ENCODE measurements at places on chromosomes 5 and 9.

- peak; percentile 19 for DNase-seq
Observed at GRCh38 chr5:83509540-83509939, 38.0 kb downstream of the VCAN start.

DNA sequence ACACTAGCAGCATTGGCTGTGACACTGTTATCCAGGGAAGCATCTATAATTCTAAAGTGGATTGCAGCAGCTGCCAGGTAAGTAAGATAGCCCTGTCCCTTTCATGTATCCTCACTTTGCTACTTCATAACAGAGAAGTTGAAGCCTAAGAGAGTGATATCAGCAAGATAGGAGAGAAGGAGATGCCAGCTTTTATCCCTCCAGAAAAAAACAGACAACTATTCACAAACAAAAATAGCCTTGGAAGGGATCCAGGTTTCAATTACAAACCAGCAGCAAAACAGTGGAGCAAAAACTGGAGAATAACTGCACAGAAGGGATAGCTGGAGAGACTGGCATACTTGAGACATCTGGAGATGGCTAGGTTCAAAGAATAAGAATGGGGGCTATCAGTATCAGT lies 19.6 kb upstream of the VCAN start:
- DNase-seq = no peak

DNA sequence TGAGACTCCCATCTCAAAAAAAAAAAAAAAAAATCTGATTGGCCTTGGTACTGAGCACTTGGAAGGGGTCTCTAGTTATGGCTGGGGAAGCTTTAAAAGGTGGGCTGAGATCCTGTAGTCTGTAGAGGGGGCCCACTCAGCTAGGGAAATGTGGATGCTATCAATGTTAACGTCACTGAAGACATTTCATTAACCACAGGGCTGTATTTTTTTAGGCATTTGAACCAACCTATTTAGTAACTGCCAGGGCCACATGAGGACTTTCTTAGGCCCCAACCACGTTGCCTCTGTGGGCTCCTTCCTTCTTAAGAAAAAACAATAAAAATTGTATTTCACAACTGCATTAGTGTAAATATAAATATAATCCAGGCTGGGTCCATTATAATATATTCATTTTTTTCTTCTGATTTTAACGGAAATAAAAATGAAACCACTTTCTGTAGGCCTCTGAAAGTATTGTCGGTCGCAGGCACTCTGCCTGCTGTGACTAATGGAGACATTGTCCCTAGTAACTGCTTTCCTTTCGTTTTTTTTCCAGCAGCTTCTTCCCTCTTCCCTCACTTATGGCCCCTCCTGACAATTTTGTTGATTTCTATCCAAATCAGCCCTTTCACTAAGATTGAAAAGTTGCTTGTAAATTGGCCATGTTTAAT lies 71.6 kb downstream of the GCNT1 start:
- no peak for DNase-seq

DNA sequence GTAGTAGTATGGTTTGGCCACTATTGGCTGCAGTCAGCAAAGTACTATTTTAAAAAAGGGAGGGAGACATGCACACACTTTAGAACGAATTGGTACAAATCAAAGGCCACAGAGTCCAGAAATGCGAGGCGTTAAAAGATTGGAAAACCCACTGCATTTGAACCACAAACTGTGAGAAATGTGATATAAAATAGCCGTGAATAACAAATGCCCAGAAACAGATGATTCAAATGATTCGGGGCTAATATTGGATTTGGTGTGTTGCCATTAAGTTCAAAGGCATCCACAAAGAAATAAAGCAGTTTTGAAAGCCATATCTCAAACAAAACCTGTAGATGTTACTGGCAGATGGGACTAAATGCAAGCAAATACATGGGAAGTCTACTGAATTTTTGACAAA lies 140.9 kb upstream of the HMHB1 start:
- no peak for DNase-seq

GRCh38 chr9:82903503-82903902 lies 159.4 kb downstream of the RASEF start:
- peak; percentile 48 for DNase-seq

GRCh38 chr5:87746341-87746740 lies 333.6 kb upstream of the CCNH start:
- DNase-seq = no peak

- DNase-seq = no peak
Observed at GRCh38 chr5:146883511-146883910, 5.0 kb upstream of the PPP2R2B start.

GRCh38 chr9:99039505-99040182 lies 65.3 kb upstream of the TGFBR1 start:
- no peak for DNase-seq

DNA sequence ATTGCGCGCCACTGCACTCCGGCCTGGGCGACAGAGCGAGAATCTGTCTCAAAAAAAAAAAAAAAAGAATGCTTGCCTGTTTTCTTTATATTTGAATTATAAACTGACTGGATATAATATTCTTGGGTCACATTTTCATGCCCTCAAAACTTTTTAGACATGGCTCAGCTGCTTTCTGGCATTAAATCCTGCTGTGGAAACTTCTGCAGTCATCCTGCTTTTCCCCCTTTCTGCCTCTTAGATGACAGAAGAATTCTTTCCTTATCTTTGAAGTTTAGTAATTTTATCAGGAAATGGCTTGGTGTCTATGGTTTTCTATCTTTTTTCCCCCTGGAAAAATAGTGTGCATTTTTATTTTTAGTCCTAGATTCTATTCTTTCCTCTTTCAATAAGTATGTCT lies 234.5 kb downstream of the AOPEP start:
- DNase-seq = no peak

GRCh38 chr9:128927731-128928411 lies 7.1 kb downstream of the PHYHD1 start:
- peak; percentile 19 for DNase-seq

DNA sequence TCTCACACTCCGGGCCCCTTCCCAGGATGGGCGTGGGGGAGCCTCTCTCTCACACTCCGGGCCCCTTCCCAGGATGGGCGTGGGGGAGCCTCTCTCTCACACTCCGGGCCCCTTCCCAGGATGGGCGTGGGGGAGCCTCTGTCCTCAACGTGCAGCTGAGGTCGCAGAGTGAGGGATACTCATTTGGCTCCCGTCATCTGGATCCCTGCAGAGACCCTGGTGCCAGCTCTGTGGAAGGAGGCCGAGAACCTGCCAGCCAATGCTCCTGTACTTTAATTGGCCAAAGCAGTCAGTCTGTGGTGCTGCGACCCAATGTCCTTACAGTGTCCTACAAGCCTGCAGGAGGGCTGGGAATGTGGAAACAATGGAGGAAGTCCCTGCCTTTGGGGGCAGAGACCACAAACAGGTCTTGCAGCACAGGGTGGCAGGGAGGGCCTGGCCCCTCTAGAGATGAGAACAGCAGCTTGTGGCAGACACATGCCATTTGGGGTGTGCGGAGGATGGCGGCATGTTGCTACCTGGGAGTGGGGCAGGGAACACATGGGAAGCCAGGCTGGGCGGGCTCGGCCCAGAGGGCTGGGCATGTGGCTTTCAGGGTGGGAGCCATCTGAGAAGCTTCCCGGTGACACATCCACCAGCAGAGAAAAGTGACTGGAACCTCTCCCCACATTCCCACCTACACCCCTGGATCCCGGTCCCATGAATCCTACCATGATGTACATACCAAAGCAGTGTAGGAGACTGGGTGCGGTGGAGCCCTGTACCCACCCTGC lies 13.6 kb upstream of the MRNIP start:
- DNase-seq = no peak

DNA sequence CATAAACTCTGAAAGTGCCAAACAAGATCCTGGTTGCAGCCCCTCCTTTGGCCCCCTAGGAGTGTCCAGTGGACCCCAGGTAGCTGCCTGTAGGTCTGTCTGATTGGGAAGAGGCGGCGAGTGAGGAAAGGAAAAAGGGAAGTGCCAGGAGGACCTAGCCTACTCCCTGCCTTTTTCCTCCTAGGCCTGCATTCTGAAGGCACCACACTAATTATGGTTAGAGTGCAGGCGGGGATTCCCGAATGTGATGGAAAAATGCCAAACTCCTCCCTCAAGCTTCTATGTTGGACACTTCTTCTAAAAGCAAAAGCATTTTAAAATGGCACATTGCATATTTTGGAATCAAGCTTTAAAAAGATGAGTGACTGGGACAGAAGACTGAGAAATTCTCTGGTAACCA lies 83.2 kb upstream of the SMIM15 start:
- no peak for DNase-seq

DNA sequence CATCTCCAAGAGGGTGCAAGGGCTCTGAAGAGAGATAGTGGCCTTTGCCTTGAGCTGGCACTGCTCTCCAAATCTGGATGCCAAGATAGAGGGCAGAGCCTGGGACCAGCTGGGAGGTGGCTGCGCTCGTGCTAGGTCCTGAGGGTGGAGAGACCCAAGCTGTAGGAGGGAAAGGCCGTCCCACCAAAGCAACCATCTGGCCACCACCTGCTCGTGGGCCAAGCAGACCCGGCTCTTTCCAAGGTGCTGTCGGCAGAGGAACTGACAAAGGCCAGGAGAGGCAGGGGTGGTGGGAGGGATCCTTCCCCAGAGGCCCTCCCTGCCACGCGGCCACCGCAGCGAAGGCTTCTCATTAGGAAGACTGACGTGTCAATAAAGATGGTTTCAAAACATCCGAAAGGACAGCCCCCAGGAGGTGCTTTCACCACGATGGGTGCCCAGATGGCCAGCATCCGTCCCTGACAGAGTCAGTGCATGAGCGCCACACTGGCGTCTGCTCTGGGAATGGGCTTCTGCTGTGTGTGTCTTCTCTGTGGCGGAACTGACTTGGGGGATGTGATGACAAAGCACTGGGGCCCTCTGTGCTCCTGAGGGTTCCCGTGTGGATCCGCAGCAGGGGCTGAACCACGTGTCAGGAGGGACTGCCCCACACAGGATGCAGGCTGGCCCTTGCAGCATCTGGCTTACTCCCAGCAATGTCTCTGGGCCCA lies 213.5 kb downstream of the FANCC start:
- DNase-seq = no peak

DNA sequence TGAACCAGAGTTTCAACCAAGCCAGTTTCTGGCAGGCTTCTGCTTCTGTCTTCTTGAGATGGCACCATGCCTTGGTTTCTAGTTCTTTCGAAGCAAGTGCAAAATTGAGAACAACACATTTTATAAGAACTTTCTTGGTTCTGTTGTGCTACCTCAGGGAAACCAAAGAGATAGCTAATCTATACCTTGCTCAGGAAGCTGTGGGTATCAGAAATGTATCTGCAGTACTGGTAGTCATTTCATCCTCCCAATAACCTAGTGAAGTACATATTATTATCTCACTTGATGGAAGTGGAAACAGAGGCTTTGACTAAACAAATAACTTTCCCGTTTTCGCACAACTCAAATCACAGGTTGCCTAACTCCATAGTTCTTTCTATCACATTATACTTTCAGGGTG lies 246.6 kb downstream of the ENC1 start:
- DNase-seq = no peak

GRCh38 chr5:138563340-138564118 lies 11.7 kb downstream of the HSPA9 start:
- DNase-seq = no peak

GRCh38 chr5:110169461-110169860 lies 479.7 kb downstream of the MAN2A1 start:
- no peak for DNase-seq

GRCh38 chr5:158722940-158723339 lies 376.8 kb downstream of the EBF1 start:
- no peak for DNase-seq

DNA sequence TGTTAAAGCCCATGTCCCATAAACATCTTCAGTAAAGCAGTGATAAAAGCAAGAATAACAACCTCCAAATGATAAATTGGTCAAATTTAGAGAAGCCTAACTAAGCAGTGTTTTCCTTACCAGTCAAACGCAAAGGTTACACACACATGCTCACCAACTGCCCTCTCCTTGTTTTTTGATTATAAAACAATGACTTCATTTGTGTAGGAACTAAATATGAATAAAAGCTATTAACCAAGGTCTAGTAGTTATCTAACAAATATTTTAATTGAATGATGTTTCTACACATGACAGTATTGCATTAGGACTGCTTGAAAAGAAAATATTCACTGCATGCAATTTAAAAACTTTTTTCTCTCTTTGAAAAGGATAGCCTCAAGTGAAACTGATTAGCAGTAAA lies 36.7 kb downstream of the PCA3 start:
- DNase-seq = no peak

GRCh38 chr5:174533751-174534241 lies 190.6 kb upstream of the MSX2 start:
- no peak for DNase-seq

GRCh38 chr9:121819428-121820231 lies 168.2 kb downstream of the DAB2IP start:
- peak; percentile 60 for DNase-seq

GRCh38 chr9:136228107-136228875 lies 17.3 kb downstream of the QSOX2 start:
- DNase-seq = no peak

DNA sequence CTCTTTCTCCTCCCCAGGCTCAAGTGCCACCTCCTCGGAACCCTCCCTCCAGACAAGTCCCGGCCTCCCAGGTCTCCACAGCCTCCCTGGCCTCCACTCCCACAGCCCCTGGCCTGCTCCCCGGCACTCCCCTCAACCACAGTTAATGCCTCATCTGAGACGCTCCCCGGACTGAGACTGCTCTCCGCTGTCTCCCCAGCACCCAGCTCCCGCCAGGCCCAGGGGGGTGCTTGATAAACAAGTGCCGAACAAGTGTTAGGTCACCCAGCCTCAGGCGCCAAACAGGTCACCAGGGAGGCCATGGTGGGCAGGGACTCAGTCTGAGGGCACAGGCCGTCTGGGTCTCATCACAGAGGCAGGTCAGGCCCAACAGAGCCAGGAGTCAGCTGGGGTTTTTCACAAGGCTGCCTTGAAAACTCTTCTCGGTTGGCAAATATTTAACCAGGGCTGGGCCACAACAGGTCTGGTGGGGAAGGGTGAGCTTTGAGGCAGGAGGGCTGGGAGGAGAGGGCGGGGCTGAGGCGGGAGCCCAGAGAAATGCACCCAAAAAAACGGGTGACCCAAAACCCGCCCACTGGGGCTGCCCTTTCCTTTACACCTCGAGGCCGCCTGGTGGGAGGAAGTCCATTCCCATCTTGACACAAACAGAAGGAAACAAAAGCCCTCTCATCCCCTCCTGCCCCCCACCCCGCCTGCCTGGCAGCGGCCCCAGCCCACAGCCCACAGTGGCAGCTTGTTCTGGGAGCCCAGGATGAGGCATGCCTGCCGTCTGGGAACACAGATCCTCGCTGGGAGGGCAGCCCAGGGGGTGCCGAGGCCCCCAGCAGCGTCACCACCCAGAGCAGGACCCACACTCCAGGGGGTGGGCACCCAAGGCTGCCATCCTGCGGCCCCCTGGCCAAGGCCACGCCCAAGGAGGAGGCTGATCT lies 66.6 kb upstream of the STXBP1 start:
- no peak for DNase-seq

DNA sequence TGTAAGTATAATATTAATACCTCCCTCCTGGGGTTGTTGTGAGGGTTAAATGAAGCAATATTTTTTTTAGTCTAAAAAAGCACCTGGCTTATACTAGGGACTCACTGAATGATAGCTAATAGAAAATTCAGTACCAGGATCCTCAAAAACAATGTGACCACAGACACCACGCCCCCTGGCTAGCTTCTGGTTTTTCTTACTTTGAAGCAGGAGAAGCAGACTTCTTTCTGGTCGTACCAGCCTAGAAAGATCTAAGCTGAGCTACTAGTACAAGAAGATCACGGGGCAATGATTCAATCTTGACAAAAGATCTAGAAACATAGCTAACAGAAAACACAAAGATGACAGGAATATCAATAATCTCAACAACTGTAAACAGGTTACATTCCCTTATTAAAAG lies 218.5 kb upstream of the SLC30A5 start:
- no peak for DNase-seq

GRCh38 chr9:34375901-34376595 lies 650 bp downstream of the MYORG start:
- DNase-seq = no peak
